ENCODE measurements at places on chromosomes 1 and 21.

DNA sequence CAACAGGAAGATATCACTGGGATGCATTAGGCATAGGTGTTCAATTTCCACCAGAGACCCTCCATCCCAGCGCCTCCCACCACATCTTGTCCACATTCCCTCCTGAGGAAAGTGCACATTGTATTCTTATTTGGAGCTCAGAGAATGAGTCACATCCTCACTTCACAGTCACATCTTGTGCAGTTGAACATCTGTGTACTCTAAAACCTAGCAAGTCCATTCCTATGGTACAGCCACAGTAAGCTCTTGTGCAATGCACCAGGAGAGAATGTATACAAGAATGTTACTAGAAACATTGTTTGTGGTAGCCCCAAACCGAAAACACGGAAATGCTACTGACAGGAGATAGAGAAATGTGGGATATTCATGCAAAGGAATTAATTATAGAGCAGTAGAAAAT is 1.6 kb upstream of the KDF1 start:
- no peak for DNase-seq

- no peak for DNase-seq
These were observed 39.7 kb downstream of the CHML start for GRCh38 chr1:241600496-241600901.

DNA sequence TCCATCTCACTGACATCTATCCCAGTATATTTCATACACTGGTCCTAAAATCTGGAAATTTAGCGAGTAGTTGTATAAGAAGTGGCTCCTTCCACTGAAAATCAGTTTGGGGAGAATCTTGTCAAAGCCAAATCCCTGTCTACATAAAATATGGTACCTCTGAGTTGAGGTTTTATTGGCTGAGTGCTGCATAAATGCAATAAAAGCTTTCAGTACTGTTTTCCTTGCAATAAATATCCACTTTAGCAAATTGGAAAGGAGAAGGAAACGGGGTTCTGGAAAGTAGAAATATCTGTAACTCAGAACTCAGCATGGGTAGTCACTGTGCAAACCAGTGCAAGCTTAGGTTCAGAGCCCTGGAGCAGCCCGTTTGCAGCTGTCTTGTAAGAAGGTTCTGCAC is 580.2 kb downstream of the SMYD3 start:
- no peak for DNase-seq

- peak; percentile 91 for DNase-seq
These were observed 42.5 kb upstream of the TMEM125 start for GRCh38 chr1:43227143-43227764.

GRCh38 chr1:30134466-30135217 is 588.7 kb downstream of the MATN1 start:
- DNase-seq = no peak

DNA sequence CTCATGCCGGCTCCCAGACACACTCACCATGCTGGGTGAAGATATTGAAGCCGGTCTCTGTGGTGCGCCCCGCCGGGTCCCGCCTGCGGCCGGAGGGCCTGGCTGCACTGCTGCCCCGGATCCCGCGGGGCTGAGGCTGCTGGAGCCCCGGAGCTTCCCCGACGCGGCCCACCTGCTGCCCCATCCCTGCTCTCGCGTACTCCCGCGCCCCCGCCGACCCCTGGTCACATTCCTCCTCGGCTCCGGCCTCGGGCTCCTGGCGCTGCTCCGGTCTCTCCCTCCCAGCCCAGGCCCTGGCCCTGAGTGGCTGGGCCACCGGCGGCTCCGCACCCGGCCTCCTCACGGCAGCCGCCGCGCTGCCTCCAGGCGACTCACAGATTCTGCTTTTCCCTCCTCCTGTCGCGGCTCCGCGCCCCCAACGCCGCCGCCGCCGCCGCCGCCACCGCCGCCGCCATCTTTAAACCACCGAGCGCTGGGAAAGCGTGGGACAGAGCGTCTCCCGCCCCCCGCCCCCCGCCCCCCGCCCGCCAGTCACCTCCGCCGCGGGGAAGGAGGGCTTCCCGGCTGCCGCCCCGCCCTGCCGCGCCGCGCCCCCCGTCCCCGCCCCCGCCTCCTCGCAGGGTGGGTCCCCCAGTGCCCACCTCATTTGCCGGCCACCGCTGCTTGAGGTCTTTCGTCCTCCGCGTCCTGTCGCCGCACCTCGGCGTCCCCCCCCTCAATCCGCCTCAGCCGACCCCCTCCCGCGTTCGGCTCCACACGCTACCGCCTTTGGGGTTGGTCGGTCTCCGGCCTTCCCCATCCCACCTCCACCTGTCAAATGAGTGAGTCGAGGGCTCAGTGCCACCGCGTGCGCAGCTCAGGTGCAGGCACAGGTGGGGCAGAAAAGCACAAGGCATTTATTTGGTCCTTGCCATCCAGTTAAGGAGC is at the start of gene ABL2:
ABL2 (minus strand) TSS at position 464 of the 927 bp plus-strand sequence; CDS start at position 184, 280 bp downstream.
- DNase-seq = peak; percentile 82

GRCh38 chr1:183255073-183255472 is 69.0 kb downstream of the LAMC2 start:
- no peak for DNase-seq

DNA sequence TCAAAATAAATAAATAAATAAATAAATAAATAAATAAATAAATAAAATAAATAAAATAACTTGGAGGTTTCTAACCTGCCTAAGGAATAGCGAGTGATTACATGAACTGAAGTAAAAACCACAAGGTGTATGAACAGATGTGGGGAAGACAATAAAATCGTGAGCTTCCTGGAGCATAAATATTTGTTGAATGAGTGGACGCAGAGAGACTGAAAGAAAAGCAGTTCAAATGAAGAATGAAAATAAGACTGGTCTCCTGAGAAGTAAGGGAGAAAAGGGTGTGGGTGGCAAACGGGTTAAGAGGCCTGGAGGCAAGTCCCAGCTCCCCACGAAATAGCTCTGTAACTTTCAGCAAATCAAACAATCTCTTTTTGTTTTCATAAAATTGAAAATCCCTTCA is 33.6 kb downstream of the CHML start:
- no peak for DNase-seq

DNA sequence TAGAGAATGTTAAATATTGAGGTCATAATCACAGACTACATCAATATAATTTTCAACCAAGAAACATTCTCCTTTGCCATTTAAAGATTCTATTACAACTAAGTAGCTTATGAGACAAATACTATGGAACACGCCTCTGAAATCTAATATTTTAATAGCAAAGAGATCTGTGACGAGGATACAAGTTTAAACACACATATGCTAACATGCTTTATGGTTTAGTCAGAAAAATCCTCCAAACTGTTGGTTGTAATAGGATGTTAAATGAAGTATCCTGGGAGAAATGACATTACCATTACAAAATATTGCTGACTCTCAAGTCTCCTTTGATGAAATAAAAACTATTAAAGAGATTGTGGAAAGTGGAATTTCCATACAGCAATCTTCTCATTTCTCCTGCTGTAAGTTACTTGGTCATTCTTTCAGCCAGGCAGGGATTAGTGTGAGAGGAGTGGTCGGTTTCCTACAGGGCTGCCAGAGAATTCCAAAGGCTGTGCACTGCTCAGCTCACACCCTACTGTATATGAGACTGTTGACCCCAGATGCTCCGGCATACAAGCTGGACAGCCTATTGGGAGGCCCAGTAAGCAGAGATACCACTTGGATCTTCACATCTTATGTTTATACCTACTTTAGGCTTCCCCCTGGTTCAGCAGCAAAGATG is 26.6 kb downstream of the SCYL3 start:
- no peak for DNase-seq

- no peak for DNase-seq
These were observed 19.5 kb downstream of the DUSP10 start for GRCh38 chr1:221722254-221723017.

DNA sequence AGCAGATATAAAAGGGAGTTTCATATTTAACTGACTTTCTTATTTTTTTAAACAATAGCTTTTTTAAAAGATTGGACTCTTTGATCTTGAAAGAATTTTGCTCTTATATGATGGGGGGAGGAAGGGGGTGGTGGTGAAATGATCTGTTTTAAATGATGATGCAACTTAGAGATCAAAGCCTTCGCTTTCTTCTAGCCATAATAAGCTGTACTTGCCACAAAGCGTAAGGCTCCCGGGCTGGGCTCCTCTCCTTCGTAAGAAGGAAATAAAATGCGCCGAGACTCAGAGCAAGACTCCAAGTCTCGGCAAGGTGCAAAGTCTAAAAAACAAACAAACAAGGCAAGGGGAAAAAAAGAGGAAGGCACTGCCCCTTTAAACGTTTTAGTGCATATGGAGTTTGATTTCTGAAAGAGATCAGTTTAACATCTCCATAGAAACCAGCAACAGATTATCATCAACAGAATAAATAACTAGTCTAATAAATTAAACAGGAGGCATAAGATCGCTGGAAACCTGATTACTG is 3.3 kb downstream of the CASZ1 start:
- DNase-seq = peak; percentile 82

GRCh38 chr1:216788671-216789070 is 65.4 kb upstream of the ESRRG start:
- DNase-seq = no peak

- no peak for DNase-seq
These were observed 54.1 kb upstream of the LYST start for GRCh38 chr1:235920596-235921375.

DNA sequence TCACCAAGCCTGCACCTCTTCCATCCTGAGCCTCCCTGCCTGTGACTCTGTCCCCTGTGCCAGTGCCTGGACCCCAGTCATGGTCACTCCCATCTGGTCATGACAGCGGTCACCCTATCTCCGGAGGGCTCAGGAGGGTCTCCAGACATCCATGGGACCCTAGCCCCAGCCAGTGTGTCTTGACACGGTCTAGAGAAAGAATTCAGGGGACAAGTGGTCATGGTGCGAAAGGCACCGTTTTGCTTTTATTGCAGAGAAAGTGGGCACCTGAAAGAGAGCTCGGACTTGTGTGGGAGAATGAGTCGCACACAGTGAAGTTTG is 4.7 kb upstream of the RIPK4 start:
- DNase-seq = no peak

DNA sequence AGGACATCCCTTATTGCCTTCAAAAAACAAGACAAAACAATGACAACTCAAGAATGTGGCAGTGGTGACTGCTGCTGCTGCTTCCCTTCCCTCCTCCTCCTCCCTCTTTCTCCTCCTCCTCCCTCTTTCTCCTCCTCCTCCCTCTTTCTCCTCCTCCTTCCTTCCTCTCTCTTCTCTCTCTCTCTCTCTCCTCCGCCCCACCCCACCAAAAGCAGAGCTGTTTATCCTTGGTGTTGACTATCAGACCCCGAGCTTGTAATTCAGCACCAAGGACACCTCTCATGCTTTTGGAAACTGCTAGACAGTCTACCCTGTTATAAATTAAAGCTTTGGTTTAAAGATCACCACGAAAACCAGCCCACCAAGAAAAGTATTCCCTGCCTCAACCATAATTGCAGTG is 72.4 kb upstream of the IFNAR2 start:
- no peak for DNase-seq

- peak; percentile 64 for DNase-seq
These were observed 9.3 kb downstream of the PLEKHM2 start for GRCh38 chr1:15693371-15693770.

- DNase-seq = peak; percentile 14
These were observed 3.8 kb upstream of the B3GALT2 start for GRCh38 chr1:193190096-193190744.

- no peak for DNase-seq
These were observed 68.3 kb upstream of the NFIA start for GRCh38 chr1:61013946-61014667.

GRCh38 chr1:241330619-241331327 is 26.2 kb downstream of the RGS7 start:
- no peak for DNase-seq

DNA sequence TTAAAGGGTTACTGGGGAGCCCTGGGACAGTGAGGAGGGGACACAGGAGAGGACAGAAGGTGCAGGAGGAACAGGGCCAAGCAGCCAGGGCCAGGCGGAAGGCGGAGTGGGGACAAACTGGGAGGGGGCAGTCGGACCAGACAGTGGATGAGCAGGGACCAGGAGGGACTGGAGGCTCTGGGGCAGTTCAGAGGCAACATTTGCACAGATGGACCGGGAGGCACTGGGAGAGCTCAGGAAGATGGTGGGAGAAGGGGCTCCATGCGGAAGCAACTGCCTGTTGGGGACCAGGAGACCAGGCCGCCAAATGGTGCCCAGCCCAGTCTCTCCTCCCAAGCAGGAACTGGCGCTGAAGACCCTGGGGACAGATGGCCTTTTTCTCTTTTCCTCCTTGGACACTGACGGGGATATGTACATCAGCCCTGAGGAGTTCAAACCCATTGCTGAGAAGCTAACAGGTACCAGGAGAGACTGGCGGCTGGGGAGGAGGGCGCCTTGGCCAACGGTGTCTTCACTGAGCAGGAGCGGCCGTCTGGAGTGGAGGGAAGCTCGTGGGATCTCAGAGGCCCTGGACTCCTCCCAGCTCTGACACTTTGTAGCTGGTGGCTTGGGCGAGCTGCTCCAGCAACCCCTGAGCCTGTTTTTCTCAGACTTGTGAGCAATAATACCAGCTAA is 847 bp downstream of the SELENON start:
- peak; percentile 48 for DNase-seq

- DNase-seq = no peak
These were observed 20.8 kb upstream of the TAL1 start for GRCh38 chr1:47252795-47253194.

GRCh38 chr1:157439302-157439954 is 112.9 kb downstream of the FCRL5 start:
- no peak for DNase-seq

- no peak for DNase-seq
These were observed 491.6 kb upstream of the C1orf87 start for GRCh38 chr1:60564916-60565750.

DNA sequence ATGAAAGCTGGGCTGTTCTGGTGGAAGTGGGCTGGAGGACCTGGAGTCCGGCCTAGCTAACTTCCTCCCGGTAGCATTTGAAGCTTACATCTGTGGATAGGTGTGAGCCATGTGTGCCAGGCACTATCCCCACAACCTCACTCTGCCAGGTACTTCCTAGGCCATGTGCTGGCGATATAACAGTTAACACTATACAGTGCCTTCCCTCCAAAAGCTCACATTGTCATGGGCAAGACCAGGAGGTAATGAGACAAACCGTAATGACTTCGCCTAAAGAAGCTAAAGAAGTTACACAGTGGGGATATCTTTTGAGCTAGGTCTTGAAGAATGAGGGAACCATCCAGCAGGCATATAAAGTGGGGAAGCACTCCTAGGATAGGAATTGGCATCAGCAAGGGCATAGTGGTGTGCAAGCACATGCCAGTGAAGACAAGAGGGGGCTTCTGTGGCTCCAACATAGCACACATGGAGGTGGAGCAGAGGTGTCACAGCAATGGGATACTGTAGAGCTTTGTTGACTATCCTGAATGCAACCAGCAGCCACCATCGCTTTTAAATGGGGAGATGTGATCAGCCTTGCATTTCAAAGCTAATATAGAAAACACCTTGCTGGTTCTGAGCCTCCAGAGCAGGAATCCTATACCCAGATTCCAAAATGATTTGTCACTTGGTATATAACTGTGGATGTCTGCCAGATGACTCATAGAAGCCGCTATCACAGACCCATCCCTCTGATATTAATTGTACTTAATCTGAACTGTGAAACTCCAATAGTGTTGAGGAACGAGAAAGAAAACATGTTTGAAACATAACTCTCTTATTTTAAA is 466.3 kb downstream of the LMO4 start:
- no peak for DNase-seq
